ENCODE measurements at places on chromosomes 5 and 9.

GRCh38 chr5:72353046-72353445 is 32.9 kb downstream of the PTCD2 start:
- DNase-seq, result no peak

DNA sequence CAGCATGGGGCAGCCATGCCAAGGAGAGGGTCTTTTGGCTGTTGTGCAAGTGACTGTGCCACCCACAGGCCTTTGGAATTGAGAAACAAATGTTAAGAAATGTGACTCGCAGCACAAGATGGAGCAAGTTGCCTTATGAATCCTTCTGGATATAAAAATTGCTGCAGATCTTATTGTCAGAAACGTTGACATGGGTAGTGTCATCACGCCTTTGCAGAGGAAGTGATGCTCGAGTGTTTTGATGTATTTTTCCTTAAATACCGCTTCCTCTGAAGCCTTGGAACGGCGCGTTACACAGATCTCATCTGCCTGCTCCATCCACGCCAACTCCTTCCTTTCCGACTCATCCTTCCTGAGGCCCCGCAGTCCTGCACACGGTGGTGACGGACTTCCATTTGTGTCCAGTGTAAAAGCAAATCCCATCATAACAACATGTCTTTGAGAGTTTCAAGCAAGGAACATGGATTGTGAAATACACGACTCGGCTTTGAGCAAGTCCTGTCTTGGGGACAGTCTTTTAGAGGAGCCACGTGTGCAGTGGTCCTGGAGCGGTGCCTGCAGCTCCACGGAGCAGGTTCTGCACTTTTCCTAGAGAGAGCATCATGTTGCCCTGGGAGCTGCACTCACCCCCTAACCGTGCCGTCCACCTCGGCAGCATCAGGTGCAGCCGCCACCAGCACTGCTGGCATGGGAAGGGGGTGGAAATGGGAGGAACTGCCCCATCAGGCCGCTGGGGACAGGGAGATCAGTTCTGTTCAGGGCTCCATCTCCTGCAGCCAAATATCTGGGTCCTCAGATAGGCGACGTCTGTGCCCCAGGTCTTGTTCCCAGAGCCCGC is 15.1 kb downstream of the ROPN1L start:
- no peak for DNase-seq

DNA sequence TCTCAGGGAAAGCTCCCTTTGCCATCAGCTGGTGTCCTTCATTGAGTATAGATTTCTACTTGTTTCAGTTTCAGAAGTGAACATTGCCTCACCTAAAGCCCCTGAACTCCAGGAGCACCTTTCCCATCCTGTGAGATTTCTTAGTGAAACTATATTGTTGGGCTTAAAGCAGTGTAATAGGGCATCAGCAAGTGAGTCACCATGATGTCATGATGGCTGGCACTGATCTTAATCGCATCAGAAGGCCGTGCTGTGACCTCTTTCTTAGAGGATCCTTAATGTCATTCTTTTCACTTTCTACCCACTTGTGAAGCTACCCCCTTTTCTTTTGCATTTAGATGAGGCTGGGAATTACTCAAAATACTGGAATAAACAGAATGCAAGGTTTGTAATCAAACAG is 401.3 kb downstream of the MTRR start:
- no peak for DNase-seq

DNA sequence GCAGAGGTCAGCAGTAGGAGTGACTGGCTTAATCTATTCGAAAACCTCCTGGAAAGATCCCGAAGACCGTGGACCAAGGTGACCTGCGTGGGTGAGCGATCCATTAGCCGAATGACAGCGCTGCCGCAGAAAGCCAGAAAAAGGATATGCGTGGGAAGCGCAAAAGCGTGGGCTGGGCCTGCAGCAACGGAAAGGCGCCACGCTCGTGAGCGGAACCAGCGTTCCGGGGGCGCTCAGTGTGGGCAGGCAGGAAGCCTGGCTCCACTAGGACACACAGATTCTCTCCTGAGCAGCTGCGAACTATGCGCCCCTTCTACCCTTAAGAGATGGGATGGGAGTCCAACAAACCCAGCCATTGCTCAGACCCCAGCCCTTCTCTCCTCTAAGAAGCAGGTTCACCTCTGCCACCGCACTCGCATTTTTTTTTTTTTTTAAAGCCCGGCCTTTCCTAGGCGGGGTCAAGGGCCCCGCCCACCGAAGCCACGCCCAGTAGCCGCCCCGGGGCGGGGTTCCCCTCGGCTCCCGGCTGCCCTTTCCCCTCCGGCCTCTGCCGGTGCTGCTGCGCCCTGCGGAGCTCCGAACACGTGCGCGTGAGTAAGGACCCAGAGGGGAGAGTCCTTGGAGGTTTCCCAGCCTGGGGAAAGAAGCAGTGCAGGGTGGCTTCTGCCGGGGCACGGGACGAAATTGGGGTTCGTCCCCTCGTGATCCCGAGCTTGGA is 19.8 kb upstream of the MATR3 start:
- peak; percentile 91 for DNase-seq

DNA sequence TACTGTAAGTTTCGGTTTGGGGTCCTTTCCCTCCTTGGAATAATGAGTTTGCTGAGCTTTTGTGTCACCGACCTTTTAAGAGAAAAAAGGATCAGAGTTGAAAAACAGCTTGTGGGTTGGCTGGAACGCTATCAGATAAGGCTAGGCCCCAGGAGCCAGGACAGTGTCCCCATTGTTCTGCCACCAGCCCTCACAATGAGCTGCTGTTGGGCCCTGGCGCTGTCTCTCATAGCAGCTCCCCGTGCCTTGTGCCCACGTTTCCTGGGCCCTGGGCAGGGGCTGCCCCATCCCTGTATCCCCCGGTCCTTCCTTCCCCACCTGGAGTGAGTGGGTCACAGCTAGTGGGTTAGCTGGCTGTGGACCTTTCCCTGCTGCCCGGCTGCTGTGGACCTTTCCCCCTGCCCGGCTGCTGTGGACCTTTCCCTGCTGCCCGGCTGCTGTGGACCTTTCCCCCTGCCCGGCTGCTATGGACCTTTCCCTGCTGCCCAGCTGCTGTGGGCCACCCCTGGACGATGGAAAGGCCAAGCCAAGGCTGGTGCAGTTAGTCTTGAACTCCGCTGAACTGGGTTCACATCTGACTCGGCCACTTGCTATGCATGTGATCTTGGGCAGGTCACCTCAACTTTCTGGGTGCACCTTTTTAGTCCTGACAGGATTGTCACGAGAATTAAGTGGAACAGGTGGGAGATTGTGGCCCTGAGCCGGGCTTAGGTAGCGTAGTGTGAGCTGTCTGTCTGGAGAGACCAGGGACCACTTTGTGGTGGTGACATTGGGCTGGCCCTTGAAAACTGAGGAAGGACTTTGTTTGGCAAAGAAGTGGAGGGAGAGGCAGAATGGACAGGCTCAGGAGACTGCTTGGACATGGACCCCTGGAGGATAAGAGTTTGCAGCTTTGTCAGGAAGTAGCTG is 99.5 kb downstream of the DAB2IP start:
- no peak for DNase-seq

DNA sequence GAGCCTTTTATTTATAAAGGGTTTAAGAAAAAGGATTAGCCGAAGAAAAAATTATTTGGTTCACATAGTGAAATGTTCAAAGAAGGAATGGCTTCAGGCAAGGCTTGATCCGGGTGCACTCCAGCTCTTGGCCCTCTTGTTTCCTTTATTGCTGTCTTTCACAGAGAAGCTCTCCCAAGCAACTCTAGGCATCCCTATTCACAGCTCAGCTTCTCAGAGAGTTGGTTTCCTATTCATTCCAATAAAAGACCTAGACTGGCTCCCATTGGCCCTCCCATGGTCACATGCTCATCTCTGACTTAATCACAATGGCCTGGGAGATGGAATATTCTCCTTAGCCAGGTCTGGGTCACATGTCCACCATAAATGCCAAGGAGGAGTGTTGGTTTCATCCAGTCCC is 9.4 kb upstream of the FGFR4 start:
- DNase-seq, result no peak

GRCh38 chr5:76641514-76642120 is 18.4 kb upstream of the F2RL2 start:
- DNase-seq, result peak; percentile 38

- peak; percentile 29 for DNase-seq
Measured at GRCh38 chr5:158013939-158014338, 155.0 kb upstream of the CLINT1 start.

DNA sequence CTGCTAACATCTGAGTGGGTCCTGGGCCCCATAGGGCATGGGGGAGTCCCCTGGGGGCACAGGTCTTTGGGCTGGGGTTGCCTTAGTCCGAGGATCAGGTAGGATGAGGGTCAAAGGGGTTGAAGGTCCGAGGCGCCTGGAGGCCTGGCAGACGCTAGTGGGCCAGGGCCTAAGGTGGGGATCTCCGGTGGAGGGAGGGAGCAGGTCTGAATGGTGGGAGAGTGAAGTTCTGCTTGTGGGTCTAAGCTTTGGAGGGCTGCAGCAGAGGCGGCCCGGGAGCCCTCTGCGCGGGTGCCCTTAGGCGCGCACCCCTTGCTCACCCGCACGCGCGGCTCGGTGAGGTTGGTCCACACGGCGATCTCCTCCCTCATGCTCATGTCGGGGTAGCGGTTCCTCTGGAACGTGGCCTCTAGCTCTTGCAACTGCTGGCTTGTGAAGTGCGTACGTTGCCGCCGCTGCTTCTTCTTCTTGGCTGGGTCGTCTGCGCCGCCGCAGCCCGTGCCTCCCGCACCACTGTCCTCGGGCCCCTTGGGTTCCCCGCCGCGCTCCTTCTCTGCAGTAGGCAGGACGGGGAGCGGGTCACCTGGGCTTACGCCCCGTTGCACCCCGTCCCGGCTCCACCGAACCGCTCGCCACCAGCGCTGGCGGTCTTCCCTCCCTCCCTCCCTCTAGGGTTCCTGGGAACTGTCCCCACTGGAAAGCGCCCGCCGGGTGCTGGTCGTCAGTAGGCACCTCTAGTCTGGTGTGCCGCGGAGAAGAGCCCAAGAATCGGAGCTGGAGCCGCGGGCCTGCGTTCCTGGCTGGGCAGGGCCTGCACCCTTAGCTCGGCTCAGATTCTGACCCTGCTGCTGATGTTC is 2.8 kb downstream of the PITX1 start:
- no peak for DNase-seq

DNA sequence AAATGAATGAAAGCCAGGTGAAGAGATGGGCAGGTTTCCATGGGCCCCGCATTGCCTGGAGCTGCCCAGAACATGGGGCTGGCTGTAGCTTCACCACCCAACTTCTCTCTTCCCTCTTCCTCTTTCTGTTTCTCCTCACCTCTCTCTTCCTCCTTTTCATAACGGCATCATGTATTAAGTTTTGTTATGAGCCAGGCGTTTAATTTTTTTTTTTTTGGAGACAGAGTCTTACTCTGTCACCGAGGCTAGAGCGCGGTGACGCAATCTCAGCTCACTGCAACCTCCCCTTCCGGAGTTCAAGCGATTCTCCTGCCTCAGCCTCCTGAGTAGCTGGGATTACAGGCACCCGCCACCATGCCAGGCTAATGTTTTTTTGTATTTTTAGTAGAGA is 13.0 kb upstream of the SPINK4 start:
- DNase-seq, result no peak
